Cardiac muscle cell (in vitro differentiated cells and primary cell): ENCODE measurements at places on chromosomes 7 and 10.
A peak's percentile ranks its signal among the peaks of the same experiment; 100 is the strongest.

DNA sequence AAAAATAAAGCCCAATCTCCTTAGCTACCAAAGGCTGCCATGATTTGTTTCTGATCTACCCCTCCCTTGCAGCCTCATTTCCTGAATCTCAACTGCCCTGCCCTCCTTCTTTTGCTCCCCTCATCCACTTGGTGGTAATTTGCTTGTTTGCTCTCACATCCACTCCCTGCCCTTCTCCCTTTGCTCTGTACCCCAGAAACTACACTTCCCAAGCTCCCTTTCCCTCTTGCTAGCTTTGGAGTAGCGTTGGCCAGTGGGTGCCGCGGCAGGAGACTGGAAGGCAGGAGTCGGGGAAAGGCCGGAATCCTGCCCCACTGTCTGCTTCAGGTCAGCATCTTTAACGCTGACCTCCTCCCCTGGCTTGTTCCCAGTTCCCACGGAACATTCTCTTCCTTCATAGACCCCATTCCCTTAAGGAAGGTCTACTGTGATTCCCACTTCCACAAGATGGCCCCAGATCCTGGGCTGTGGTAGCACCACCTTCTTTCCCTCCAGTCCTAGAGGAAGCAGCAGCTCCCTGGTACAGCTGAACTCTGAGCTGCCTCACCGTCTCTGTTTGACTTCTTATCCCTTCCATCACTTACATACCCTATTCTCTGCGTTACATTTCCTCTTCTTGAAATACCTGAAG is 79.1 kb downstream of the PIK3CG start:
- no peaks in the 10 kb centered on the region for H3K27me3 ChIP-seq
- no peaks in the 10 kb centered on the region for H3K36me3 ChIP-seq
- no peak for DNase-seq
- no peak overlapping the region for H3K4me3 ChIP-seq

DNA sequence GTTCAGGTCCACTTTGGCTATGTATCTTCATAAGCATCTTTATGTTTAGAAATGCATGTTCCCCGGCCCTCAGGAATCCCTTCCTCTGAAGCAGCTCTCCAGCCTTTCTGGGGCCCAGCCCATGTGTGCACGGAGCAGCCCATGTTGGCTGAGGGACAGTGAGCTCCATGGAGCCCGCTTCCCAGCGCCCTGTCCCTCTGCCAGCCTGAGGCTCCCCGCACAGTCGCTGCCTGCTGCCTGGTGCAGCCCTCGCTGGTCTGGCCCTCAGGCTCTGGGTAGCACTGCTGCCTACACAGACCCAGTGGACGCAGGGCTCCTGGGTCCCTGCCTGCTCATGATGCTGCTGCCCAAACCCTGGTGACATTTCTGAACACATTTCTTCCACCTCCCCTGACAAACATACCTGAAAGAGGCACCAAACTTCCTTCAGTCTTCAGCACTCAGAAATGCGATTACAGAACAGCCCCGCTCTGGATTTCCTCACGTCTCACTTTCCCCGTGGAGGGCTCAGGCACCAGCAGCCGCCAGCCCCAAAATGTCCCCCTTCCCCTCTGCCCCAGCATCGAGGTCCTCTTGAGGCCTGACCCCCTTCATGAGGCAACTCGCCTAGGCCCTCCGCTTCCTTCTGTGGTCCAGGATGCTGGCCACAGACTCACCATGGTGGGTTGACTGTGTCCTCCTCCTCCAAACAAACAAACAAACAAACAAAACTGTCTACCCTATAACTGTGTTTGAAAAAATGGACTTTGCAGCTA is 5.0 kb upstream of the TCERG1L start:
- H3K4me3 ChIP-seq = no peak overlapping the region
- no peaks in the 10 kb centered on the region for H3K36me3 ChIP-seq
- no peak for DNase-seq
- H3K27ac ChIP-seq = no peak overlapping the region
- peaks cover 33% of the 10 kb centered on the region for H3K27me3 ChIP-seq
- no peaks in the 10 kb centered on the region for H3K4me1 ChIP-seq

DNA sequence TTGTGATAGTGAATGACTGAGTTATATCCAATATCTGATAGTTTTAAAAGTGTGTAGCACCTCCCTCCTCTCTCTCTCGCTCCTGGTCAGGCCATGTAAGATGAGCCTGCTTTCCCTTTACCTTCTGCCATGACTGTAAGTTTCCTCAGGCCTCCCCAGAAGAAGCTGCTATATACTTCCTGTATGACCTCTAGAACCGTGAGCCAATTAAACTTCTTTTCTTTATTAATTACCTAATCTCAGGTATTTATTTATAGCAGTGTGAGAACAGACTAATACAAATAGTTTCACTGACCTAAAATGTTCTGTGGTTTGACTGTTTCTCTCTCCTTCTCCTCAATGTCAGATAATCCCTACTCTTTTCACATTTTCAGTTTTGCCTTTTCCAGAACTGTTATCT is 321.3 kb upstream of the MBL2 start:
- DNase-seq = no peak
- no peaks in the 10 kb centered on the region for H3K36me3 ChIP-seq
- H3K27ac ChIP-seq = no peak overlapping the region
- H3K4me1 ChIP-seq = no peaks in the 10 kb centered on the region

GRCh38 chr7:41900532-41900931 is 197.6 kb upstream of the INHBA start:
- no peaks in the 10 kb centered on the region for H3K36me3 ChIP-seq
- H3K4me1 ChIP-seq = no peaks in the 10 kb centered on the region
- H3K27ac ChIP-seq = no peak overlapping the region
- H3K27me3 ChIP-seq = no peaks in the 10 kb centered on the region
- H3K4me3 ChIP-seq = no peak overlapping the region
- DNase-seq = no peak

- H3K36me3 ChIP-seq = peaks cover 12% of the 10 kb centered on the region
- H3K27me3 ChIP-seq = no peaks in the 10 kb centered on the region
- peak within 1 kb of the TSS; percentile 95 for H3K27ac ChIP-seq
These were observed at the start of the genes ANKRD16 and FBH1 for GRCh38 chr10:5889624-5890451. TSS of gene ANKRD16 (minus strand) at chr10:5889893. CDS start at chr10:5889354, 539 bp downstream. TSS of gene FBH1 (plus strand) at chr10:5890243. CDS start at chr10:5890346, 103 bp downstream.

GRCh38 chr10:132133449-132134240 is 53.1 kb upstream of the DPYSL4 start:
- H3K36me3 ChIP-seq = no peaks in the 10 kb centered on the region
- no peak overlapping the region for H3K27ac ChIP-seq
- H3K4me3 ChIP-seq = no peak overlapping the region
- H3K4me1 ChIP-seq = no peaks in the 10 kb centered on the region
- H3K27me3 ChIP-seq = no peaks in the 10 kb centered on the region
